Neural progenitor cell (in vitro differentiated cells): ENCODE measurements at places on chromosomes 5 and 9. TPM values are rescaled to one million over a fixed set of nuclear protein-coding genes. Genes with fewer than 3 reads are reported as not detected.

ABLIM3 gene
- total RNA-seq: not detected in 2 replicates

ROPN1L gene
- total RNA-seq: 0.22 TPM in 1 of 2 replicates, not detected in the other

WNK2 gene
- 6.2 and 16.7 TPM in 2 replicates for total RNA-seq

SLCO6A1 gene
- 0.51 and 2.1 TPM in 2 replicates for total RNA-seq

SIL1 gene
- total RNA-seq: 5.5 and 9.7 TPM in 2 replicates

GRK6 gene
- 24.0 and 50.6 TPM in 2 replicates for total RNA-seq

PCDHGA5 gene
- 0.71 and 1.3 TPM in 2 replicates for total RNA-seq

OBP2B gene
- not detected in 2 replicates for total RNA-seq

IFNK gene
- not detected in 2 replicates for total RNA-seq

SLC36A3 gene
- total RNA-seq: not detected in 2 replicates

FGF18 gene
- total RNA-seq: 0.06 and 0.22 TPM in 2 replicates

LIFR gene
- total RNA-seq: 2.2 TPM in 2 replicates

- DNase-seq: no peak
Measured at GRCh38 chr9:89426384-89426961, 71.4 kb downstream of the SEMA4D start.

- no peak for DNase-seq
Measured at GRCh38 chr5:146607659-146608332, 91.8 kb upstream of the GPR151 start.

DNA sequence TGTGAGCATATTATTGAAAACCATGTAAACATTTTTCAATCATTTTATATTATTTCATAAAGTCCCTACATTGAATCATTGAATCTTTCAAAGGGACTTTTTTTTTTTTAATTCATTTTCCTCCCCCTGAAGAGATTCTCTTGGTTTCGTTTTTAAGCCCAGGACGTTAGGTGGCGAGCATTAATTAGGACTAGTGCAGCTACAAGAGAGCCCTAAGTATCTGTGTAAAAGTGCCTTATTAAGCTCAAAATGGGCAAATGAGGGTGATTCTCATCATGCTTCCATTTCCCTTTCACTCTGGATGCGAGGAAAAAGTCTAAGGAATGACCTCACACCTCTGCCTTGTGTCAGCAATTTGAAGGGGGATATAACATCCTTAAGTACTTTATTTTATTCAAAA is 517.9 kb upstream of the ITGA1 start:
- DNase-seq: no peak

- DNase-seq: peak; percentile 4
Measured at GRCh38 chr5:158080112-158080511, 221.2 kb upstream of the CLINT1 start.

DNA sequence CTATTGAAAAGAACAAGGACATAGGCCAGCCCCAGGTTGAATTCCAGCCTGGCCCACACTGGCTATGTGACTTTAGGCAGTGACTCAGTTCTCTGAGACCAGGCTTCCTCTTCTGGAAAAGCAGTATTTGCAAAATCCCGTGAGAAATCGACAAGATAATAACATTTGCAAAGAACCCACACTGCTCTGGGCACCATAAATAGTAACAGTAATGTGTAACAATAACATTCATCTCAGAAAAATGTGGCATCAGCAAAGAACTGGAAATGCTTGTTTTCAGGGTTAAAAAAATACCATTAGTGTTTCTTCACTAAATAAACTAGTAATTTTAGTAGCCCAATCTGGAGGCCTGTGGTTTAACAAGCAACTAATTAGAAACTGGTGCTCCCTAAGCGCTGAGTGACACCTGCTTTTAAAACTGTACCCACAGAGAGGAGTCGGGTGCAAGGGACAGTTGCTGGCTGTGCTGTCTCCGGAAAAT is 148.4 kb downstream of the TTLL11 start:
- no peak for DNase-seq

DNA sequence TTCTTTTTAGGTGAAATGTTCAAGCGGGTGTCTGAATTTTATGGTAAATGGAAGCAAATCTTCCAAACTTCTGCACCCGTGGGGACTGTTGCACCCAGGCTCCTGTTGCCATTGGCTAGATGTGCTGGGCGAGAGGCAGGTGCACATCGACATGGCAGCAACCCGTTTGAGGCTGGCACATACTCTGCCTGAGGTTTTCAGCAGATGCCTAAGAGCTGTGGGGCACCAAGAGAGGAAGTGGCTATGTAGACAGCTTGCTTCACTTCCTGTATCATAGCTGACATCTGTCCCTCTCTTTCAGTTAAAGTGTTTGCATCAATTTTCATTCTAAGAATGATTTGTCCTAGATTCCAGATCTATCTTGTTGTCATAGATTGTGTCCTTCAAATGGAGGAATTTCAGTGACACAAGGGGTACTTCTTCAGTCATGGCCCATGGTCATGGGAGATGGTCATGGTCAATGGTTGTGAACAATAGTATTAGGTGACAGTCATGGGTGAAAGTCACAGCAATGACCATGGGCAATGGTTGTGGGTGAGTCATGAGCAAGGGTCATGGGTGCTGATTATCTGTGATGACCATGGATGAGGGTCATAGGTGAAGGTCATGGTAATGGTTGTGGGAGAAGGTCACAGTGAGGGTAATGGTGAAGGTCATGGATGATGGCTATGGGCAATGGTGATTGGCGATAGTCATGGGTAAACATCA is 115.1 kb upstream of the IRX4 start:
- DNase-seq: no peak

- peak; percentile 58 for DNase-seq
Measured at GRCh38 chr5:77518304-77518703, 26.2 kb upstream of the WDR41 start.

GRCh38 chr9:37430841-37431597 is 8.5 kb downstream of the GRHPR start:
- peak; percentile 73 for DNase-seq

DNA sequence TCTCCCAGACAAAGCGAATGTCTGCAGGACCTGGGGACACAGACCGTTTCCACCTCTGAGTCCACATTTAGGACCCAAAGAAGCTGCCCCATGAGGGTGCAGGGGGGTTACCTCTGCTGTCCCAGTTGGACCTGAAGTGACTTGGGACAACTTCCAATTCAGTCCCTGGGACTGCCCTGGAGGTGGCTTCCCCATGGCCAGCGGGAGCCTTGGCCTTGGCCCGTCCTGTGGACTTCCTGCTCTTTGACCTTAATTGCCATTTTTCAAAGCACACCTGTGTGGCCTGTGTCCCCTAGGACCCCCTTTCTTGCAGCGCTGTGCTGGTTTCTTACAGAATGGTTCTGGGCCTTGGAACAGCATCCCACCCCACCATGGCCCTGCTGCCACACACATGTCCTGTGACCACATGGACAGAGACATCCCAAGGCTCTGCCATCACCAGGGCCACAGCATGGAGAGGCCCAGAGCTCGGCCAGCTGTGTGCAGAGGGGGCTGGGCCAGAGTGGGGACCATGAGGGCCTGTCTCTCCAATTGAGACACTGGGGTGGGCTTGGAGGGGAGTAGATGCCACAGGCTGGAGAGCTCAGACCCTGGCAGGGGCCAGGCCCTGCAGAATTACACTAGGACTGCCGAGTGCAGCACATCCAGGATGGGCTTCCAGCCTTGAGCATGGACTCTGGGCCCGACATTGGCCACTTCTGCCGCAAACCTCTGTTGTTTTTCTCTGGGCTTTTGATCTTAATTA is 45.8 kb downstream of the SECISBP2 start:
- no peak for DNase-seq

DNA sequence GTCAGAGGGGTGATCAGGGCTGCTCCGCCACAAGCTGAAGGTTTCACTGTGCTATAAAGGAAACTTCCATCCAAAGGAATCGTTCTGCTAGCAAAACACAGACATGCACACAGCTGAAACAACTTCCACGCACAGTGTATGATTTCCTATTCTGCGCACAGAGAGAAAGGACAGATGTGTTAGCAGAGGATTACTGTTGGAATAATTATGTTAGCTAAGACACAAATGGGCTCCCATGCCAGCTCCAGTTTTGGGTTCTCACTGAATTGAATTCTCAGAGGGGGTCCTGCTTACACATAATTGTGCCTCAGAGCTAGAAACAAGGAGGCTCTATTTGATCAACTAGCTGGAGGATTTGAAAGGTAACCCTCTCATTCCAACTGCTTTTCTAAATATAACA is 352.4 kb downstream of the IRX2 start:
- peak; percentile 29 for DNase-seq

DNA sequence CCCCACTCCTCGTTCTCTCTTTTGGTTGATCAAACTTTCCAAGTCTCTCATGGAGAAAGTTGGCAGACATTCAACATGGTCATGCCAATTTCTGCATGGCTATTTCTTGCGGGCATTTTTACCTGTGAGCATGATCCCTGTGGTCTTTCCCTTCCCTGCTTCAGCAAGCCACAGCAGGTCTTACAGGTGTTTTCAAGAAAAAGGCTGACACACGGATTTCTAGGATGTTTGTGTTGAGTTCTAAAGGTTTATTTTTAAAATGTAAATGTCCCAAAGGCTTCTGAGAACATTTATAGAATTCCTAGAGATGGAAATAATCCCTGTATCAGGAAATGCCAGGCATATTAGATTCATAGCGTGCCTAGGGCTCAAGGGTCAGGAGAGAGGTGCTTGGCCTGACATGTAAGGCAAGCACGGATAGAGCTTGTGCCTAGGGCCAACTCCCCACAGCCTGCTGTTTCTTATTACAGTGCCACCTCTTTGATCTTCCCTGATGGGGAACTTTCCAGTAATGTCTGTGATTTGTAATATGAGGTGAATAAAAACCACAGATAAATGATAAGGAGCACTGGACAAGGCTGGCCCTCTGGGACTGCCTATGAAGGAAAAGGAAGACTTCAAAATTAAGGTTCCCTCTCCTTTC is 79.8 kb downstream of the MUSK start:
- no peak for DNase-seq

- DNase-seq: no peak
Measured at GRCh38 chr5:80516826-80517225, 28.9 kb downstream of the FAM151B start.

- DNase-seq: no peak
Measured at GRCh38 chr9:134589748-134590147, 51.9 kb upstream of the COL5A1 start.

DNA sequence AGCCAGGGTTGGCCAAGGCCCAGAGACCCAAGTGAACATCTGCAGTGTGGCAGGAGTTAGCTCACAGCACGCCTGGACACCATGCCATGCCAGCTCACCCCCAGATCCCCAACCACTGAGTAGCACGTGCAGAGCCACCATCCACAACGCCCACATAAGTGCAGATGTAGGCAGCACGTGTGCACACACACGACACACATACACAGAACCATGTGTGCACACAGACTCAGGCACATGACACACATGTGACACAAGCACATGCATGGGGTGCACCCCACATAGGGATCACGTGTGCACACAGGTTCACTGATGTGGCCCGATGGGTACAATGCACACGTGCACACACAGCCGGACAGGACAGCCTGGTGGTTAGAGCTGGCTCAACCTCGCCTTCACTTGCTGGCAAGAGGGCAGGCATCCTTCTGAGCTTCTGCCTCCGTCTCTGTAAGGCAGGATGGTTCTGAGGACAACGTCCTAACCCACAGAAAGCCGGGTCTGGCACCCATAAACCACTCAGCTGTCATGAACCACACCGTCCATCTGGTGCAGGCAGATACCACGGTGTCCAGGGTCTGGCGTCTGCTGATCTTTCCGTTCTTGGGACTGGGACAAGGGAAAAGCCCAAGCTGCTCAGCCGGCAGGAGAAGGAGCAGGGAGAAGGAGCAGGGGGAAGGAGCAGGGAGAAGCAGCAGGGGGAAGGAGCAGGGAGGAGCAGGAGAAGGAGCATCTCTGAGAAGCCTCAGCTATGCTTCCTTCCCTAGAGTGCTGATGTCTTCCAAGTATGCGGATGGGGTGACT is 12.0 kb downstream of the LRRC26 start:
- no peak for DNase-seq

DNA sequence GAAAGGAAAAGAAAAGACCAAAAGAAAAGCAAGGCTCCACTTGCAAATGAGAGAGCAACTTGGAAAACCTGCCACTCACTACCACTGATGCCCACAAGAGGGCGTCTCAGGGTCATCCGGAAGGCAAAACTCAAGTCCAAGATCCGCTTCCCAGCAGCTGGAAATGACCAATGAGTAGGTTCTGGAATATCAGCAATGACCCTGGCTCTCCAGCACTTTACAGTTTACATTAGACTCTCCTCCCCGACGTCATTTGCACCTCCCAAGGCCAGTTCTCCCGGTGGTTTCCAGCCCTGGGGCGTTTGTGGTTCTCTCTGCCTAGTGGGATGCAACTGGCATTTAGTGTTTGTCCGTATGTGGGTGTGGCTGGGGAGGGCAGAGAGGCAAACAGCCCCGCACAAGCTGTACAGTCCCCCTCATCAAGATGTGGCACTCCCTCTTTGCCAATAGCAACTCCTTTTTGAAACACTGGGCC is 193.8 kb upstream of the ZNF618 start:
- DNase-seq: peak; percentile 66

DNA sequence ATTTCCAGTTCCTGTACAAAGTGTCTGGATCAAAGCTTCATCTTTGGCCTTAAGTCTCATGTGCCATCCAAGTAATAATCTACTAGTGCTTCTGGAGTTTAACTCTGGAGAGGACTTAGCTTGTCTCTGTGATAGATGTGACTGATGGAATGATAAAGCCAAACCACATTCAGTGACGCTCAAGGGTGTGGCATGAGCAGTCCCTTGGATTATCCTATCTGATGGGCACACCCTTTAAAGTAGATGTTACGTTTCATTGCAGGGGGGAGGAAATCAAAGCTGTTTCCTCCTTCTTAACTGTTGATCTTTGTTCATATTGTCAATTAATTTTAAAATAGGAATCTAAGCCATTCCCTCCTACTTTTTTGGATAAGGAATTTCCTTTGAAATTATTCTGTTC is 8.5 kb upstream of the EGFLAM start:
- no peak for DNase-seq

DNA sequence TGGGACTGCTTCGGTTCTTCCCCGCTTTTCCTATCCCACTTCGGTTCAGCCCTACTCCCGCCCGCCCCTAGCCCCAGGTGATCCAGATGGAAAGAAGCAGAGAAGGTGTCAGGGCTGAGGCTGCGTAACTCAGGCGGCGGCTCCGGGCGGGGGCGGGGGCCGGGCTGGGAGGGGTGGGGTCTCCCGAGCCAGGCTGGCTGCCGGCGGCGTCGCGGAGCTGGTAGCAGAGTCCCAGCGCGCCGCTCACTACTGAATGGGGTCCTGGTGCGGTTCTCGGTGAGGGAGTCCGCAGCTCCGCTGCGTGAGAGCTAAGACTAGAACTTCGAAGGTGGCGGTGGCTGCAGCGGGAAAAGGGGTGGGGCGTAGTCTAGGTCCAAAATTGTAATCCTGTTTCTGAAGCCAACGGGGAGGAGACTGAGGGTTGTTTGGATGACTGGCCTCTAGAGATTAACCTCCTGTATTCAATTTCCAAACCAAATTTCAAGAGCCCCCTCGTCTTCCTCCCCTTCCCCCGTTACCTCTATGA is 1.4 kb downstream of the PRR16 start:
- peak; percentile 73 for DNase-seq
